ENCODE measurements at places on chromosomes 4 and X.
A peak's percentile ranks its signal among the peaks of the same experiment; 100 is the strongest.

DNA sequence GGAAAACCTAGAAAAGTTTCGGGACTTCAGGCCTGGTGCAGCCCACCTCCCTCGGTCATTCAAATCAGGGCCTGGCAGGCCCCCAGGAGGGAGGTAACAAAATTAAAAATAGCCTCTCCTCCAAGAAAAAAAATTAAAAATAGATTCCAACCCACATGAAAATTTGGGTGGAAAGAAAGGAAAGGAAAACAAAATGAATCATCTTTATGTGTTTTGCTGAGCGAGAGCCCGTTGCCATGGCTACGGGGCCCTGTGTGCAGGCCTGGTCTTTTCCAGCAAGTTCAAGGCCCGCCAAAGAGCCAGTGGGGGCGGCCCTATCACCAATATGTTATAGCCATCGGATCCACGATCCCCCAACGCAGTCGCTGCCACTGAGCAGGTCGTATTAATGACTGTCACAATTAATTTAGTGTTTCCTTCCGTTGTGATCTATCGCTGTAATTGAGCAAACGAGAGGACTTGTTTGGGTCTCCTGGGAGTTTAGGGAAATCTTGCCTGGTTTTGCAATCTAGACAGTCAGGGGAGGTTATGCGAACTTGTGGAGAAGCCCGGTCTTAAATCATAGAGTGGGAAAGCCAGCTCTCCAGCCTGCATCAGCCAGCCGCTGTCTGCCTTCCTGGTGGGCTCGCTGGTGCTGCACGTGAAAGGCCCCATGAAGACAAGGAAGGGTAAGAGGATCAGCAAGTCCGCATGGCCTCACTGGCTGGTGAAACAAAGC, 452.4 kb downstream of the BCOR start:
- DNase-seq, result peak; percentile 76

DNA sequence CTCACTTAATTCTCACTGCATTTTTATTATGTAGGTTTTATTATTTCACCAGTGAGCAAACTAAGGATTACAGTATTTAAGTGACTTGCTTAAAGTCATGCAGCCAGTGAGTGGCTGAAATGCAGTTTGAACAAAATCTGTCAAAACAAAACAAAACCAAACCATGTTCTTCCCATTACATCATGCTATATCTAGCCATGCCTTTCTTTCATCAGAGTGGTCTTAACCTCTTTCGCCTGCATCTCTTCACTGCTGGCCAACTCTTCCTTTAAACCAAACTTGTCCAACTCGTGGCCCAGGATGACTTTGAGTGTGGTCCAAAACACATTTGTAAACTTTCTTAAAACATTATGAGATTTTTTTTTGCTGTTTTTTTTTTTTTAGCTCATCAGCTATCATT, 223.2 kb downstream of the PCDH7 start:
- no peak for DNase-seq

GRCh38 chr4:40507977-40508376, 121.7 kb downstream of the RBM47 start:
- DNase-seq, result no peak

DNA sequence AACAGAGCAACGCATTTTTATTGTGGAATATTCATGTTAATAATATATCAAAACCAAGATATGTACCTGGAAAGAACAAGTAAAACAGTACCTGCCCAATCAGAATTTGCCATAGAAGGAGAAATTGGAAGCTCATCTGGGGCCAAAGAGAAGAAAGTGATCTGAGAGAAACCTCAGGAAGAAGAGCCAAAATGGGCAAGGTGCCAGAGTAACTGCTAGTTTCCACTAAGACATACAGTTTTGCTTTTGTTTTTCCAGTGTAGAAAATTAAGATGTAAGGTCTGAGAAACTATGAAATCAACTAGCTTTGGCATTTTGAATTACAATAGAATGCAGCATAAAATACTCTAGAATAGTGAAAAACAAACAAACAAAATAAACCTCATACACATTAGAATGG, 2201.2 kb downstream of the ARAP2 start:
- no peak for DNase-seq

GRCh38 chrX:148504506-148504905, 4.1 kb downstream of the AFF2 start:
- DNase-seq, result peak; percentile 34
